ENCODE measurements at places on chromosomes 3 and 15.

DNA sequence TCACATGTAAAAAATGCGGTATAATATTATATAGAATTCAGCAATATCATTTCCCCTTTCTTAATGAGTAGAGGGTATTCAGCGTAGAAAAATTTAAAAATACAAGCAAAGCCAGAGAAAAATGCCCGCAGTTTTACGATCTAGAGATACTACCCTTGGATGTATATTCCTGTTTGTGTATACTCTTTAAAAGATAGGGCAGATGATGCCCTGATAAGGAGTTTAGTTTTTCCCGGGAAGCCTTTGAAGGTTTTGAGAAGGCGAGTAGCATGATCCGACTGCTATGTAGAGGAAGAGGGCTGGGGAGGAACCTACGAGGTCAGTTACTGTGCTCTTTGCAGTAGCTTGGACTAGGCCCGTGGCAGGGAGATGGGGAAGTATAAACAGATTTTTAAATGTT is 1.2 kb downstream of the YEATS2 start:
- DNase-seq, result peak; percentile 38

DNA sequence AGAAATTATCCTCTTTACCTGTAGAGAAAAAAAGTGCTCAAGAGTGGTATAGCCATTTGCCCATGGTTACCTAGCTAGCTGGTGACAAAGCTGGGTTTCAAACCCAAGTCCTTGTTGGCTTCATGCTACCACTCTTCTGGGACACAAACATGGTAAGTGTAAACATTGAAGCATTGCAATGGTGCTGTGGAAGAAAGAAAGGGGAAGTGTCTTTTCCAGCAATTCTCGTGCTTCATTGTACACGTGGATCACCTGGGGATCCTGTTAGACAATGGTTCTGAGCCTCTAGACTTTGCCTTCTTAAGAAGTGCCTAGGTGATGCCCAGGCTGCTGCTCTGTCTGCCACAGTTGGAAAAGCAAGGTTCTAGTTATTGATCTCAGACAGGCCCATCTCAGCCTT is 134.8 kb upstream of the CTNNB1 start:
- no peak for DNase-seq

DNA sequence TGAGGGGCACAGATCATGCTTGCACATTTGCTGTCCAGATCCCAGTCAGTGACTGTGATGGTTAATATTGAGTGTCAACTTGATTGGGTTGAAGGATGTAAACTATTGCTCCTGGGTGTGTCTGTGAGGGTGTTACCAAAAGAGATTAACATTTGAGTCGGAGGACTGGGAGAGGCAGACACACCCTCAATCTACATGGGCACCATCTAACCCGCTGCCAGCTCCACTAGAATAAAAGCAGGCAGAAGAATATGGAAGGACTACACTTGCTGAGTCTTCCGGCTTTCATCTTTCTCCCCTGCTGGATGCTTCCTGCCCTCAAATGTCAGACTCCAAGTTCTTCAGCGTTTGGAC is 5.1 kb downstream of the GP9 start:
- no peak for DNase-seq

DNA sequence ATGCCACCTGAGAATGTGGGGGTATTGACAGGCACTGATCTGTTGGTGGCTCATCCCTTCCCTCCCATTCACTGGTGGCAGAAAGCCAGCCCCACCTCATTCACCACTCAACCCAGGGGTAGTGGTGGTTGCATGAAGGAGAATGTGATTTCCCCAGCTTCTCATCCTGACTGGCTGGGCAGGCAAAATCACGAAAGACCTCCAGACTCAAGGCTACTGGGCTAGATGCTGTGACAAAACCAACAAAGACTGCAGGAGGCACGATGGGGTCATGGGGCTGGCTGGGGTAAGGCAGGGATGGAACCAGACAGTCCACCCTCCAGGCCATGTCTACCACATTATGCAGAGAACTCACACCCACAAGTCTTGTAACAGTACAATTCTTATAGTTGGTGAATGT is 33.9 kb downstream of the FSTL1 start:
- no peak for DNase-seq

GRCh38 chr3:129106866-129107565 is 14.6 kb downstream of the RAB43 start:
- DNase-seq, result no peak
